ENCODE measurements at places on chromosomes 13 and 19. TPM values are rescaled to one million over a fixed set of nuclear protein-coding genes. Genes with fewer than 3 reads are reported as not detected.

DNA sequence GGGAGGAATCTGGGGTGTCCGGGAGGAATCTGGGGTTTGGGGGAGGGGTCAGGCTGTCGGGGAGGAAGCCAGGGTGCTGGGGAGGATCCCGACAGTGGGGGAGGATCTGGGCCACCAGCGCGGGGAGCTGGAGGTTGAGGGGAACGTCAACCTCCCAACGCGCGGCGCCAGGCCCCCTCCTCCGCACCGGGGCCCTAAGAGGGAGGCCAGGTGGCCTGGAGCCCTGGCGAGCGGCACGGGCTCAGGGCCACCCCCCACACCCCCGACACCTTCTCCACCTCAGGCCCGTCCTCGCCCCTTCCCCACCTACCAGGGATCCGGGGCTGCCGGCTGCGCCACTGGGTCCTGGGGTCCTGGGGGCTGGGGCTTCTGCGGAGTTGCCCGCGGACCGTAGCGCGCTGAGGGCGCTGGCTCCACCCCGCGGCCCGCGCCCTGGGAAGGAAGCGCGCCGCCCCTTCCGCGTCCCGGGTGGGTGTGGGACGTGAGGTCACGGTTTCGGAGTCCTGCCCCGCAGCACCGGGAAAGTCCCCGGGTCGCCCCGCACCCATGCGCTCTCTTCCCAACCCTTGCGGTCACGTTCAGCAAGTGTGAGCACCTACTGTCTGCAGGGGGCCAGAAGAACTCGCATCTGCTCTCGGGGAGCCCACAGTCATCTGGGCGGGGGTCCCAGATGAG lies at the start of gene TICAM1:
TICAM1 (minus strand) TSS at position 409 of the 675 bp plus-strand sequence. CDS start 13,335 bp downstream, outside the sequence.
- DNase-seq, result peak; percentile 75

- no peak for DNase-seq
Measured at GRCh38 chr13:109126891-109127641, 497.7 kb downstream of the MYO16 start.

DNA sequence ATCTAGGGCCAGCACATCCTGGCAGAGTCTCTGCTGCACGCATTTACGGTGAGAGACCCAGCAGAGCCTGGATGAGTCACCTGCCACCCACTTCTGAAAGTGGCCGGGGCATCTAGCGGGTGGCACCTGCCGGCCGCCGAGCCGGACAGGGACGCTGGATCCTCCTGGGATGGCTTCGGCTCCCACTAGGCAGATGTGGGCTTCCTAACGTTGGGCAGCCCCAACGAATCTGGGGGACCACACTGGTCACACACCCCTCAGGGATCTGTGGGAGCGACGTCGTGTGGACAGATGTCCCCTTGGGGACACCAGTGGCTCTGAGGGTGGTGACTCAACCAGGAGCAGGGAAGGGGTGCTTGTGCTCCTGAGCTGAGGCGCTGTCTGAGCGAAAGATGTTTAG lies 32.2 kb downstream of the TMEM255B start:
- no peak for DNase-seq

DNA sequence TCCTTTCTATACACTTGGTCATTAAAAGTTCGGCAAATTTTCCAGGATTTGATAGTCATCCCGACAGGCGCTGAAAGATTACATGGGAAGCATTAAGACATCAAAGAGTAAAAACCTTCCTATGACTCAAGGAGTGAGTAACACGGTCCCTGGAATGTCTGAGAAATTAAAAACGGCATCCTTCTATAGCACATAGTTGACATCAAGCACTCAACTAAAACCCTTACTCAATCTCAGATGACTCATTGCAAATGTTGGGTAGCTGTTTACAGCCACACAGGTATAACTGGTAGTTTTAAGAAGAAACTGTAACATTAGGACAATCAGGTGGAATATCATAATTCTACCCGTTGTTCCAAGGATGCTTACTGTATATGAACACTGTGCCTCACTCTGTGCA lies 6.4 kb upstream of the LGALS13 start:
- DNase-seq, result no peak

DNA sequence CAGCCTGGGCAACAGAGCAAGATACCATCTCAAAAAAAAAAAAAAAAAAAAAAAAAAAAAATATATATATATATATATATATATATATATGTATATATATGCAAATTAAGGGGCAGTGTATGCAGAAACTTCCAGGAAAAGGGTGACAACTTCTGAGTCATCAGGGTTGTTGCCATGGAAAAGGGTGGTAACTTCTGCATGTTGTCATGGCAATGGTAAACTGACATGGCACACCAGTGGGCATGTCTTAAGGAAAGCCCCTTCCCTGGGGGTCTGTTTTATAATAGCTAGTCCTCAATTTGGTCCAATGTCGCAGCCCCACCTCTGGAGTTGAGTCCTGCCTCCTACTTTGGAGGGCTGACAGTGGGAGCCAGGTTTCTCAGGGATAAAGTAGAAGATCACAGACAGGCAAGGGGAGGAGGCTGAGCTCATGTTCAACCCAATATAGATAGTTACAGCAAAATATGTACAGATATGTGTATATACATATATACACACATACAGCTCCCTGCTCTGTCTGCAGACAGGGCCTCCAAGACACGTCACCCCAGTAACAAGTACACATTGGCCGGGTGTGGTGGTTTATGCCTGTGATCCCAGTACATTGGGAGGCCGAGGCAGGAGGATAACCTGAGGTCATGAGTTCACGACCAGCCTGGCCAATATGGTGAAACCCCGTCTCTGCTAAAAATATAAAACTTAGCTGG lies 7.2 kb upstream of the FCHO1 start:
- DNase-seq, result no peak

DNA sequence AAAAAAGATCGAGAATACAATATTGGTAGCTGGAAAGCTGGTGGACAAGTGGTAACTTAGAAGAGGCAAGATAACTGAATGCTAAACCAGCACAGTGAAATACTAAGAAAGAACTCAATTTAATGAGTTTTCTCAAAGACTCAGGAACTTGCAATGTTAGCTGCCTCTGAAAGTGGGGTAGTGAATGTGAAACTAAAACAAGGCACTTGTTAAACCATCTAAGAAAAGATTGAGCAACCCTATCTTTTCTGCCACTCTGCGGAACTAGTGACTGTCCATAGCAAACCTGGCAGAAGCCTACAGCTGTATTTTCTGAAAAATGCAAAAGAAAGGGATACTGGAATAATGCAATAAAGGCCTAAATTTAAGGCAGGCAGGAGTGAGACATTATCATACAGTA lies 1574.4 kb upstream of the PRR20A start:
- DNase-seq, result no peak

GRCh38 chr13:53010374-53011105 lies 18.1 kb upstream of the OLFM4 start:
- peak; percentile 90 for DNase-seq

DNA sequence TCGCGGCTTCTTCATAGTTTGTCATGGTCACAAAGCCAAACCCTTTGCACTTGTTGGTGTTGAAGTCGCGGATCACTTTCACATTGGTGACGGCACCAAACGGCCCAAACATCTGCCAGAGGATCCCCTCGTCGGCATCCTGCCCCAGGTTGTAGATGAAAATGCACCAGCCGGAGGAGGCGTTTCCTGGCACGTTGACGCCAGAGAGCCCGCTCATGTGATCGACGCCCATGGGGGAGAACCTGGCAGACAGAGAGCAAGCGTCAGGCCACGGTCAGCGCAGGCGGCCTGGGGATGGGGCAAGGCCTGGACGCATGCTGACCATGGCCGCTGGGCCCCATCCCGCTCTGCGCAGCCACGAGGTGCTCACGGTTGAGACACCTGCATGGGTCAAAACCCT lies 20.1 kb upstream of the TIMM44 start:
- no peak for DNase-seq

- DNase-seq, result no peak
Measured at GRCh38 chr19:33468361-33469170, 53.0 kb downstream of the PEPD start.

- no peak for DNase-seq
Measured at GRCh38 chr13:51501592-51502152, 48.8 kb upstream of the INTS6 start.

DNA sequence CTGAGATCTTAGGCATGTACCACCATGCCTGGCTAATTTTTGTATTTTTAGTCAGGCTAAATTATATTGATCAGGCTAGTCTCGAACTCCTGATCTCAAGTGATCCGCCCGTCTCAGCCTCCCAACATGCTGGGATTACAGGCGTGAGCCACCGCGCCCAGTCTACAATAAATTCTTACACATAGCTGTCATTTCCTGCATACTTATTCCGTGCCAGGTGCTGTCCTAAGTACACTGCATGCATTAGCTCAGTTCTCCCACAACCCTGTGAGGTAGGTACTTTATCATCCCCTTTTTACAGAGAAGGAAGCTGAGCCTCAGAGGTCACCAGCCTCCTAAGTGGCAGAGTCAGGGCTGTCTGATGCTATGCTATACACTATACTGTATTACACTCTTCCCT lies 7.2 kb upstream of the RHPN2 start:
- DNase-seq, result no peak

DNA sequence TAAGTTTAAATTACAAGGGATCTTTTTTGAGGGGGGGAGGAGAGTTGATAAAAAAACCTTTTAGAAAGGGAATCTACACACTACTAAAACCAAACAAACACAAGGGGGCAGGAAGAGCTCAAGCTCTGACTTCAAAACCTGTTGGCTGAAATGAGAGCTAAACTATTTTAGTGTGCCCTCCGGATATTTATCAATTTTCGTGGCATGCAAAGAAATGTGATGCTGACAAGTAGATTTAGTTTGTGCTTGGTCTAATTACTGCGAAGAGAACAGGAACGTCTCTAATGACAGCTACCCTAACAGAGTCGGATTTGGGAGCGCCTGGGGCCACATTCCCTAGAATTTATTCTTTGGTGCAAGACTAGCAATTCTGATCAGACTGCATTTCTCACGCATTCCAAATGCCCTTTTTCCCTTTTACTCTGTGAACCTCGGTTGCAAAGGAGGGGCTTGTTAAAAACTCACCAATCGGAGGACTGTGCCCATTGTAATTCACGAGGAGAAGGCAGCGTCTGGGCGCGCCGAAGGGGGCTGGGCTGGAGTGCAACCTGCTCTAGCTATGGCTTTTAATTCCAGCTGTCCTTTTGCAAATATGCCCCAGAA lies 802 bp upstream of the FREM2 start:
- peak; percentile 18 for DNase-seq

- DNase-seq, result no peak
Measured at GRCh38 chr13:109154146-109154545, 524.7 kb downstream of the MYO16 start.

DNA sequence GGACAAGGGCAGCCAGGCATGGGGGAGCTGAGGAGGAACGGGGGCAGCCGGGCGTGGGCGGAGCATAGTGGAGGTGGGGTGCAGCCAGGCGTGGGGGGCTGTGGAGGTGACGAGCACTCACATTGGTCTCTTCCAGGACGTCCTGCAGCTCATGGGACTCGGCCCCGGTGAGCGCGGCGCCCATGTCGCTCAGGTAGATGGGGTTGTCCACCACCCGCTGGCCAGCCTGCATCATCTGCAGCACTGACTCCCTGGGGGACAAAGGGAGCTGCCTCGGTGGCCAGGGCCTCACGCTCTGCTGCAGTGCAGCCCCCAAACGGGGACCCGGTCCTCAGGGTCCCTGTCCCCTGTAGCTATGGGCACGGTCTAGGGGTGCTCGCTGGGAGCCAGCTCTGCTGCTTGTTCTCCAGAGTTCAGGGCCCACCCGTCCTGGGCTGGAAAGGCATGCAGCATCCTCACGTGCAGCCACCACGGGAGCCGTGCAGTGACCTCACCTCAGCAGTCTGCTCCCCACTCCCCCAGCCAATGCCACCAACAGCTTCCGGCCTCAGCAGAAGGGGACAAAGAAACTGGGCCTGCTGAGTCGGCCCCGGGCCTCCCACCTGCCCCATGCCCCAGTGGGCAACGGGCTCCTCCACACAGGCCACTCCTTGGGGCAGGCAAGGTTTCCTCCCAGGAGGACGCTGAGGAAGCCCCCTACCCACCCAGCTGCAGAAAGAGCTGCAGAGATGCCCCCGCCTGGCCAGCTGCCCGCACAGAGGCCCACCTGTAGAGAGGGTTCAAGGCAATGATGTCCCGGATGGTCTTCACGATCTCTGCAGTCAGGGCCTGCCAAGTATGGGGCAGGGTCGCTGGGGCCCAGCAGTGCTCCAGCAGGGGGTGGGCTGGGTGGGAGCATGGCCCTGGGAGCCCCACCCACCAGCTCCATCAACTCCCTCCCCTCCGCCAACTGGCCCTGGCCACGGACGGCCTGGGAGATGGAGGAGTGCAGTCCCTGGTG lies 12.1 kb downstream of the LONP1 start:
- no peak for DNase-seq

GRCh38 chr19:1287354-1288225 lies 1.9 kb downstream of the EFNA2 start:
- no peak for DNase-seq

GRCh38 chr19:31962561-31962996 lies 382.8 kb upstream of the ZNF507 start:
- DNase-seq, result no peak

DNA sequence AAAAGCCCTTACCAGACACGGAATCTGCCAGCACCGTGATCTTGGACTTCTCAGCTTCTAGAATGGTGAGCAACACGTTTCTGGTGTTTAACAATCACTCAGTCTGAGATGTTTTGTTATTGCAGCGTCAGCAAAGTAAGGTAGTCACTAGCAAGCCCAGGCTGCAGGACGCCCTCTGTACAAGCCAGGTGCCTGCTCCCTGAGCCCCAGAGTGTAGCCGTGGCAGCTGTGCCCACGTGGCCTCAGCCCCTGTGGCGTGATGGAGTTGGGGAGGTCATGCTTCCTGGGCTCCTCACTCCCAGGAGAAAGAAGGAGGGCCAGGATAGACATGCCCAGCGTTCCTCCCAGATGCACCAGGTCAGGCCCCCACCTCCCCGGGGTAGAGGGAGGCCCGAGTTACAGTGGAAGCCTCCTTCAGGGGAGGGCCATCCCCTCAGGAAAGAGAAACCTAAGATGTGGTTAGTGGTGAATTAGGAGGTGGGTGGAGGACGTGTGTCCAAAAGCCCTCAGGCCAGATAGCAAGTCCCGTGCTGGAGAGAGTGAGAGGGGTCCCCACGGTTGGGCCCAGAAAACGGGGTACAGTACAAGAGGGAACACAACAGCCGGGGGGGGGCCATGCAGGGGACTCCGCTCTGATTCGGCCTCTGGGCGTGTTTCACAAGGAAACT lies 169.6 kb upstream of the SOX1 start:
- DNase-seq, result peak; percentile 1

DNA sequence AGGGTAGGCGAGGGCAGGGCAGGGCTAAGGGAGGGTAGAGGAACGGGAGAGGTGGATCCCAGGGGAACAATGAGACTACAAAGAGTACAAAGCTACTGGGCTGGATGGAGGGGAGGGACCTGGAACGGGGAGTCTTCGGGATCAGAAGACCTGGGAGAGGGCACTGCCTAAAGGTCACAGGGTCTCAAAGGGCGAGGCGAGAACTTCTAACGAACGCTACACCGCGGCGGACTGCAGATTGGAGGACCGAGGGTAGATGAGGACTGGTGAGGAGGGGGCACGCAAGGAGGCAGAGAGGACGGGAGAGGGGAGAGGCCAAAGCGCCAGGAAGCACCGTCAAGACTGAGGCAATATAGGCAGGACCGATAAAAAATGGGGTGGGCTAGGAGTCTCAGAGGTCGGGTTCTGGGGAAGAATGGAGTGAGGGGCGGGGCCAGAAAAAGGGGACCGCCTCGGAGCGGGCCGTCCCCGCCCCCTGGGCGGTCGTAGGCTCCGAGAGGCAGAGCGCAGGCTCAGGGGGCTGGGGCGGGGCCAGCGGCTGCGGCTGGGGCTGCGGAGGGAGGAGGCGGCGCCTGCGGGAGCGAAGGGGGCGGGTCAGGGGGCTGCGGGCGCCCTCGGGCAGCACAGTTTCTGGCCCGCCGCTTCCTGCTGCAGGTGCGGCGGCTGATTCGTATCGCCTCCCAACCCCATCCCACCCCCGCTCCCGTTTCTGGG lies 1.3 kb upstream of the KCNC3 start:
- peak; percentile 89 for DNase-seq

The CASP14 gene
- total RNA-seq, result not detected

The ATP8A2 gene
- total RNA-seq, result under 0.01 TPM

The RGL3 gene
- total RNA-seq, result 35.0 TPM

The UNC13A gene
- total RNA-seq, result 1.3 TPM

The ABCC4 gene
- 5.4 TPM for total RNA-seq

The FGF22 gene
- not detected for total RNA-seq

Data from body of pancreas (tissue), 4 donors.